Dermis blood vessel endothelial cell (primary cell): ENCODE measurements at places on chromosomes 4 and X. TPM values are rescaled to one million over a fixed set of nuclear protein-coding genes. Genes with fewer than 3 reads are reported as not detected.

IL2RG gene
- total RNA-seq: 0.51 TPM in 1 of 2 replicates, not detected in the other

PRDX4 gene
- total RNA-seq: 127 and 222 TPM in 2 replicates

ANOS1 gene
- 0.17 and 0.47 TPM in 2 replicates for total RNA-seq

SOWAHB gene
- total RNA-seq: under 0.01 TPM in 1 of 2 replicates, not detected in the other

MAGEA1 gene
- total RNA-seq: not detected in 2 replicates

HSD17B13 gene
- not detected in 2 replicates for total RNA-seq

MAGEA10 gene
- not detected in 2 replicates for total RNA-seq

ABLIM2 gene
- total RNA-seq: 8.8 and 10.8 TPM in 2 replicates

CT45A7 gene
- not detected in 2 replicates for total RNA-seq

CXCL9 gene
- not detected in 2 replicates for total RNA-seq

SLC34A2 gene
- 0.14 and 0.34 TPM in 2 replicates for total RNA-seq

RNF128 gene
- 0.09 and 0.17 TPM in 2 replicates for total RNA-seq

SHROOM2 gene
- total RNA-seq: 8.8 and 14.0 TPM in 2 replicates

SYN1 gene
- 0.05 TPM in 1 of 2 replicates, not detected in the other for total RNA-seq

FGA gene
- not detected in 2 replicates for total RNA-seq

NHS gene
- 0.14 and 0.17 TPM in 2 replicates for total RNA-seq

SYTL5 gene
- total RNA-seq: under 0.01 TPM in 1 of 2 replicates, not detected in the other

GRIA2 gene
- not detected in 2 replicates for total RNA-seq

POU3F4 gene
- total RNA-seq: not detected in 2 replicates

NALF2 gene
- total RNA-seq: 0.05 and 2.9 TPM in 2 replicates

LYAR gene
- total RNA-seq: 18.2 and 18.9 TPM in 2 replicates

AIFM1 gene
- 14.0 and 26.6 TPM in 2 replicates for total RNA-seq

RPS6KA6 gene
- 1.4 TPM in 2 replicates for total RNA-seq

LETM1 gene
- total RNA-seq: 90.0 and 95.8 TPM in 2 replicates

NXF2 gene
- total RNA-seq: not detected in 2 replicates

ART3 gene
- total RNA-seq: not detected in 2 replicates

BMPR1B gene
- total RNA-seq: 0.34 and 0.51 TPM in 2 replicates

TMPRSS11F gene
- total RNA-seq: not detected in 2 replicates

DUSP9 gene
- total RNA-seq: 0.05 and 0.17 TPM in 2 replicates

PABPC1L2B gene
- not detected in 2 replicates for total RNA-seq

CENPVL1 gene
- total RNA-seq: not detected in 2 replicates

MSANTD1 gene
- 0.19 and 0.34 TPM in 2 replicates for total RNA-seq

PAGE1 gene
- total RNA-seq: not detected in 2 replicates

UGT2A1 gene
- total RNA-seq: under 0.01 and 0.05 TPM in 2 replicates

EDNRA gene
- 0.19 TPM in 1 of 2 replicates, not detected in the other for total RNA-seq

UGT8 gene
- total RNA-seq: 0.05 and 0.51 TPM in 2 replicates

HAND2 gene
- total RNA-seq: not detected in 2 replicates

BMP3 gene
- not detected in 2 replicates for total RNA-seq

FMR1NB gene
- not detected in 2 replicates for total RNA-seq

RTL5 gene
- 0.47 and 0.51 TPM in 2 replicates for total RNA-seq

HMX1 gene
- not detected in 2 replicates for total RNA-seq

ZNF185 gene
- total RNA-seq: 5.3 and 15.5 TPM in 2 replicates

MAGEA2 gene
- not detected in 2 replicates for total RNA-seq

PWWP3B gene
- total RNA-seq: not detected in 2 replicates

TCEAL5 gene
- total RNA-seq: not detected in 2 replicates

RPS6KA3 gene
- total RNA-seq: 156 and 182 TPM in 2 replicates

MAGEB2 gene
- not detected in 2 replicates for total RNA-seq

AFF2 gene
- under 0.01 TPM in 1 of 2 replicates, not detected in the other for total RNA-seq

PNCK gene
- total RNA-seq: not detected in 2 replicates

CT45A3 gene
- not detected in 2 replicates for total RNA-seq

MAB21L2 gene
- 0.17 and 0.33 TPM in 2 replicates for total RNA-seq

MAGEA11 gene
- not detected in 2 replicates for total RNA-seq

RIBC1 gene
- 0.60 and 1.0 TPM in 2 replicates for total RNA-seq

TRMT2B gene
- total RNA-seq: 19.1 and 25.3 TPM in 2 replicates
